ENCODE measurements at places on chromosomes 7 and 10. TPM values are rescaled to one million over a fixed set of nuclear protein-coding genes. Genes with fewer than 3 reads are reported as not detected.
A peak's percentile ranks its signal among the peaks of the same experiment; 100 is the strongest.

GRCh38 chr7:19957664-19958063, 184.2 kb upstream of the TMEM196 start:
- no peak for DNase-seq

DNA sequence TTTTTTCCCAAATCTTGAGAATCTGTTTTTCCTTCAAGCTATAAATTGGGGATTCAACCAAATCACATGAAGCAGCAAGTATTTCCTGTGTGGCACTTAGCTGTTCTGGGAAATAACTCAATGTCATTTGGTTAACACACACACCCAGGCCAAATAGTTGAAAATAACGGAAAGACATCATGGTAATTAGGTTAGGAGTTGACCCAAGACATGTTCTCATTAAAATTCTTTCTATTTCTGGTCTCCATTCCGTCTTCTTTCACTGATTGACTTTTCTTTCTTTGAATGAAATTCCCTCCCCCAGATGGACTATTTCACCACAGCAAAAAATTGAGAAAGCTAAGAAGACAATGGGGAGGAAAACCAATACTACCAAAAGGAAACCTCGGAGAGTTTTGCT, 30.5 kb downstream of the NRP1 start:
- no peak for DNase-seq

GRCh38 chr7:101125989-101126650, 784 bp upstream of the SERPINE1 start:
- no peak for DNase-seq

The TFPI2 gene
- total RNA-seq: not detected

- no peak for DNase-seq
Observed at GRCh38 chr7:87517136-87517815, 41.8 kb upstream of the ABCB4 start.

GRCh38 chr7:27575613-27576012, 87.1 kb downstream of the HIBADH start:
- DNase-seq: no peak

DNA sequence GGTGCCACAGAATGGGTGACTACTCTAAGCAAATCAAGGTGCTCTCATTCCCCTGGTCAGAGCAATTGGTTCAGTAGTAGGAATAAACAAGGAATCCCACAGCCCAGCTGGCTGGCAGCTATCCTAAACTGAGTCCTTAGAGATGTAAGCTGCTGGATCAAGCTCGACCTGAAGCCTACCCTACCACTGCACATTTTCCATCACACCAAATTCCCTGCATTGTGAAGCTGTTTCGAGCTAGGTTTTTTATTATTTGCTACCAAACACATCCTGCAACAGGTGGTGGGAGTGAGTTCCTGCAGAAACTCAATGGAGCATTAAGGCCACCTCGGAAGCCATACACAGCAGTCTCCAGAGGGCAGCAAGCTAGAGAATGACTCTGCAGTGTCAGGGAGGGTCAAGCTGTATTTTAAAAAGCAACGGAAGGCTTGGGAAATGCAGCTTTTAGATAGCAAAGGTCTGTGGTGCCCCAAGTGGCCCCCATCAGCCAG, 33.7 kb upstream of the TNRC18 start:
- DNase-seq: no peak

The POLR2J2 gene
- total RNA-seq: 4.5 TPM

The CARD11 gene
- 108 TPM for total RNA-seq

DNA sequence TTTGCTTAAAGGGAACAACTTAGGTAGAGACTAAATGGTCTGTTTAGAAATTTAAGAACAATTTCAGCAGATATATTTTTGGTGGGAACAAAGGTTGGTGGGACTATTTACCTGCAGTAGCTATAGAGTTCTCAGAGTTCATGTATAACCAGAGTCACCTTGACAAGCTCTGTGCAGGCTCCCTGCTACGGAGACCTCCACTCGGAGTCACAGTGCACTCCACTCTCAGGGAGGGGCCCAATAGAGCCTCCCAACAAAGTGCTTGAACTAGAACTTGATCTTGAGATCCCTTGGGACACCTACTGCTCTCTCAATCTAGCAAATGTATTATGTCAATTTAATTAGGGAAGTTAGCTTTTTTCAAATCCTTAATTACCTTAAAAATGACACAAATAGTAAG, 2.3 kb downstream of the MYPN start:
- DNase-seq: no peak

GRCh38 chr7:5360971-5361370, 62.7 kb downstream of the TNRC18 start:
- no peak for DNase-seq

The GATA3 gene
- 46.3 TPM for total RNA-seq

DNA sequence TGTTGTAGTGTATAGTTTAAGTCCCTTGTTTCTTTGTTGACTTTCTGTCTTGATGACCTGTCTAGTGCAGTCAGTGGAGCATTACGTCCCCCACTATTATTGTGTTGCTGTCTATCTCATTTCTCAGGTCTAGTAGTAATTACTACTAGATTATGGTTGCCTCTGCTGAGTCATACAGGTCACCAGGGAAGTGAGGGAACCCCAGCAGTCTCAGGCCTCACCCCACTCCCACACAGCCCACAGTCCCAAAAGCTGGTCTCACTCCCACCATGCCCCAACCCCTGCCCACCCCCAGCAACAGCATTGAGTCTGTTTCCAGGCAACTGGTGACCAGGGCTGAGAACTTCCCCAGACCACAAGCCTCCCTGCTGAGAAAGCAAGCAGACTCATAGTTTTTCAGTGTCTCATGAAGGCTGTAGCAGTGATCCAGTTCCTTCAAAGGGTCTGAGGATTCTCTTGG, 88.0 kb downstream of the PLXDC2 start:
- DNase-seq: no peak

DNA sequence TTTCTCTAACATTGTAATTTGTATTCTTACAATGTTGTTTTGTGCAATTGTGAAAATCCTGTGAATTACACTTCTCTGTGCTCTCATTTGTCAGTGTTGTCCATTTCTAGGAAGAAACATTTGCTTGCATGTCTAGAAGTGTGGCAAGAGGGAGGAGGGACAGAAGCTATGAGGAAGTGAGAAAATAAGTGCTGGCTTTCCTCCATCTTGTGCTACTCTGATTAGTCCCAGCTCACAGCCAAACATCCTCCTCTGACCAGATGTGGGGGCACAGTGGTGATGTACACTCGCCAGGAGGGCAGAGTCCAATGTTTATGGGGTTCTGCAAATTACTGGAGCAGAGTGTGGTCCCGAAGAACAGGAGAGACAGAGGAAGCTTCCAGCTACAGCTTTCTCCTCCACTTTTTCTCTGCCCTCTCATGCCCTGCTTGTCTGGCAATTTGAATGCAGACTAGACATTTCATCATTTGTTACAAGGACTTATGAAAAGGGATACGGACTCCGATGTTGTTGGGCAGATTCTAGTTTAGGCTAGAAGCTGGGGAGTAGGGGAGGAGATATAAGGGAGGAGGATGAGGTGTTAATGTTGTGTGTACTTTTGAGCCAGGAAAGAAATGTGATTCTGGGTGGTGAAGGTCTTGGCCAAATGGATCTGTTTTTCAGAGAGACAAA, 131.0 kb upstream of the C1GALT1 start:
- no peak for DNase-seq

GRCh38 chr7:47181746-47182361, 400.1 kb downstream of the TNS3 start:
- DNase-seq: no peak

The OR2A42 gene
- not detected for total RNA-seq

The ENO4 gene
- total RNA-seq: not detected

GRCh38 chr7:141359262-141359661, 191.9 kb upstream of the AGK start:
- no peak for DNase-seq

The CFAP70 gene
- total RNA-seq: 0.33 TPM

DNA sequence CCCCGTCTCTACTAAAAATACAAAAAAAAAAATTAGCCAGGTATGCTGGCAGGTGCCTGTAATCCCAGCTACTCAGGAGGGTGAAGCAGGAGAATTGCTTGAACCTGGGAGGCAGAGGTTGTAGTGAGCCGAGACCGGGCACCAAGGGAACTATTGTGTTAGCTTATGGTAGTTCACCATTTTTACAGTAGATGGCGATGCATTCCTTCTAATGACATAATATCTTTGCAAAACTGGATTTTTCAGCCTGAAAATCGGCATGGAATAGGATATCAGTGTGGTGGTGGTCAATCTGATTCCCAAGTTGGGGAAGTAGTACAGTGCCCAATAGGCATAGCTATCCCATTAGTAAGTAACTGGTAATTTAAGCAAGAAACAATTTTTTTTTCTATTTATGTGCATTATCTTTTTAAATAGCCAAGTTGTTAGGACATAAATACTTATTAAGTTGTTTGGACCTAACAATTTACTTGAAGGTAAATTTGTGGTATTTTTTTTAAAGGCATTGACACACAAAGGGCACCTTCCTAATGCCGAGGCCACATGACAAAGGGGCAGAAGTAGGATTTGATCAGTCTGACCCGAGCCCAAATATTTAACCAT, 17.6 kb upstream of the IMPDH1 start:
- peak; percentile 30 for DNase-seq

The CEP55 gene
- total RNA-seq: 91.3 TPM

- DNase-seq: no peak
Observed at GRCh38 chr7:156791241-156791640, 101.7 kb downstream of the LMBR1 start.

DNA sequence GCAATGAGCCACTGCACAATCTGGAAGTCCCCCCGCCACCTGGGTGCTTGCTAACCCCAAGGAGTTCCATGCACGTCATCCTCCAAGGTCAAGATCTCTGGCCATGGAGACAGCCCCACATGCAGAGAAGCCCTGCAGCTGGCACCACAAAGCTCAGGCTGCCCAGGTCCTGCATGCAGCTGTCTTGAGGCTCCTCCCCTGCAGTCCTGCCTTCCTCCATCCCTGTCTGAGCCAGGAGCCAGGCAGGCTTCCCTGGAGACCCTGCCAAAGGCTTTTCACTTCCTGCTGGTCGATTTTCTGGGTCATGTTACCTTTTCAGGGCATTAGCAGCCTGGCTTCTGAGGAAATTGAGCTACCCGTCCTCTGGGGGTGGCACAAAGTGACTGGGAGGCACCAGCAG, 12.5 kb upstream of the TMEM72 start:
- no peak for DNase-seq

DNA sequence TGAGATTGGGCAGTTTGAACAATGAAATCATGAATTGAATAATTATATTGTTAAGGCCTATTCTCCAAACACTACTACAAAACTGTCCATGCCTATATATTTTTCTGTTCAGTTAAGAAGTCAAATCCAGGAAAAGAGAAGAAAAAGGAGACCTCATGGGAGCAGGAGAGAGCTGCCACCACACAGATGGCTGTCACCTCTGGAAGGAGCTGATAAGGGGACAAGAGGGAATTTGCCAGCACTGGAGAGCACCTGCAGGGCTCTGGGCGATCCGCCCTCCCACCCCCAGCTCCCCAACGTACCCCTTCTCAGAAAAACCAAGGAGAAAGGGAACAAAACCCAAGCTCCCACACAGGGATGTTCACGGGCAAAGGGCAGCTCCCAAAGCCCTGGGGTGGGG, 227.8 kb downstream of the TNS3 start:
- DNase-seq: no peak

The PTPRN2 gene
- total RNA-seq: 0.51 TPM

DNA sequence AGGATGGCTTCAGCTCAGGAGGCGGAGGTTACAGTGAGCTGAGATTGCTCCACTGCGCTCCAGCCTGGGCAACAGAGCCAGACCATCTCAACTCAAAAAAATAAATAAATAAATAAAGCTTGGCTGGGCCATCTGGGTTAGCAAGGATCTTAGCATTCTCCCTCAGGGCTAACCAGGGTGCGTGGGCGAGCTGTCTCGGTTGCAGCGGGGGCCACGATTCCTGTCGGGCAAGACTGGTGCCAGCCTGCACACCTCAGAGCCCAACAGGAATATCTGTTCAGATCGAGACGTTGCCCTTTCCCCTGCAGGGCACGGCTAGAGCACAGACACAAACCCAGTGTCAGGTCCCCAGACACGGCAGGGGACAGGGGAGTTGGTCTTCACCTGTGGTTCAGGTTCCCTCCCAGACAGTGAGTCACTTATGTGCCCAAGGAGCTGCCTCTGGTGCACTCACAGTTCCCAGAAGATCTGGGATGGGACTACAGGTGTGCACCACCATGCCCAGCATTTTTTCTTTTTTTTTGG, 75.5 kb upstream of the GTF2I start:
- DNase-seq: no peak

The SLC39A12 gene
- not detected for total RNA-seq

The CFAP43 gene
- total RNA-seq: 0.19 TPM

DNA sequence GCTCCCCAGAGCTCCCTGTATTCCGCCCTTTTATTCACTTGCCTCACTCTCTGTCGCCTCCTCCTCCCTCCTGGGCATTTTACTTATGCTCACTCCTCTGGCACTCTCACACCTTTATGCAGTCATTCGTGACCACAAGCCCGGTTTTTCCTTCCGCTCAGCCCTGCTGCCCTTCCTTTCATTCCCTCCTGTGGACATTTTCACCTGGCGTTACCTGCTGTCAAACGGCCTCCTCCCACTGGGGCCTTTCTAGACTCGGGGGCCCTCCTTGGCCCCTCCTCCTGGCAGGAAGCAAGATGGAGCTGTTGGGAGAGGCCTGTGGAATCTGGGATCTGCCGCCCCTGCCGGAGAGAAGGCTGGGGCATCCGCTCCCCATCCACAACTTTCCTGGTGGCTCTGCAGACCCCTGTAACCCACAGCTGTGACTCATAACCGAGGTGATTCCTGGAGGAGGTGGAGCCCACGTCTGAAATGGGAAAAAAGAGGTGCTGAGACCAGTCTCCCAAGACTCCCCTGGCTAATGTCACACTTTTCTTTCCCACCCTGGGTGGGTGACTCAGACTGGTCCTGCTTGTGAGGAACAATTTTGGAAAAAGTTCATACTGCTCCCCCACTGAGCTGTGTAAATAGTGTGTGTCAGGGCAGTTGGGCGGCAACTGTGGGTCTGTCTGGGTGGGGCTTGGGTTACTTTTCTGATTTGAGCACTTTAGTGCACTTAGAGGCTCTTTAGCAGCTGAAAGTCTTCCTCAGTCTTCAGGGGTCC, 1.2 kb downstream of the VCL start:
- peak; percentile 34 for DNase-seq

DNA sequence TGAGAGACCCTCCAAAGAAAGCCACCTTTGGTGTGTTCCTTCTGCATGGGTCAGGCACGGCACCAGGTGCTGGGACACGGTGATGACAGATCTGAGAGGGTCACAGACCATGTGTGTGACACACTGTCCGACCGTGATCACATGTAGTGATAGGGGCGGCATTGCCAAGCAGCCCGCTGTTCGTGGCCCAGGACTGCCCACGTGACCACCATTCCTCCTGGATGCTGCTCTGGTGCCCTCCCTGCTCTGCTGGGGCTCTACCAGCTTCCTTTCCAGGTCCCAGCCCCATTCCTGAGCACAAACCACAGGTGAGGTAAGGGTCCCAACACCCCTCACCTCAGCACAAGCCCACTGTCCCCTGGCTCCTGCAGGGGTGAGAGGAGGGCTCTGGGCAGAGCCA, 10.1 kb upstream of the SLC18A3 start:
- no peak for DNase-seq
